ENCODE measurements at places on chromosomes 12 and 14.

DNA sequence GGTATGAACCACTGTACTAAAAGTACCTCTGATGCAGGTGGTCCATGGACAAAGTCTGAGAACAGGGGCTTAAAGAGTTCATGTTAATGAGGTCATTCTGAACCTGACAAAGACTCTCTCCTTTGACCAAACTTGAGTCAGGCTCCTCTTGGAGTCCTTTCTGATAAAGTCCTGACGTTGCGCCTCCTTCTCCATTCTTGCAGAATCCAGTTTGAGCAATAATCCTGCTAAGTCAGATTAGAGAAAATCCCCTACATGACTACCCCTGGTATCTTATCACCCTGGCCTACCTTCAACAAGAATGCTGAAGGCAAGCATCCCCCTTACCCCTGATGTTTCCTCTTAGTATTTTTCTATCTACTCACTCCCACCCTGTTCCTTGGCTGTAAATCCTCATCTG lies 46.0 kb upstream of the ISM2 start:
- DNase-seq: no peak

DNA sequence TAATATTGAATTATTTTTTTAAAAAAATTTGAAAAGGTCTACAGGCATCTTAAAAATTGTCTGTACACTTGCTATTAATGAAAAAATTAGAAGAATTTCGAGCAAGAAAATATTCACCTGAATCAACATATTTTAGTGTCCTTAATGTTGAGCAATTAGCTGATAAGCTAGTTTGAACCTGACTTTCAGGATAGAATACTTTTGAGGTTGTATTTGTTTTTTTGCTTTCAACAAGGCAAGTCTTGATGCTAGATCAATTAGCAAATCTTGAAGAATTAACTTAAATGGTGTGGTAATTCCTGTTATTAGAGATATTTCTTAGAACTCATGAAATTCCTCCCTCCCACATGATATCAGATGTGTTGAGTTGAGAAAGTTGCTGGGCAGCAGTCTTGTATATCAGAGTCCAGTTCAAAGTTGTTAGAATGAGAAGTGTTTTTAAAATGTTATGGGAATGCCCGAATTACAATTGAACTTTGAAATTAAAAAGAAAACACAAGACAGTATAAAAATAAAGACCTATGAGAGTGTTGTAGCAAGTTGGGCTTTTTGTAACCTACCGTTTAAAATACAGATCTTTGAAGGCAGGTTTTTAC lies 119.2 kb downstream of the TRMT5 start:
- no peak for DNase-seq

DNA sequence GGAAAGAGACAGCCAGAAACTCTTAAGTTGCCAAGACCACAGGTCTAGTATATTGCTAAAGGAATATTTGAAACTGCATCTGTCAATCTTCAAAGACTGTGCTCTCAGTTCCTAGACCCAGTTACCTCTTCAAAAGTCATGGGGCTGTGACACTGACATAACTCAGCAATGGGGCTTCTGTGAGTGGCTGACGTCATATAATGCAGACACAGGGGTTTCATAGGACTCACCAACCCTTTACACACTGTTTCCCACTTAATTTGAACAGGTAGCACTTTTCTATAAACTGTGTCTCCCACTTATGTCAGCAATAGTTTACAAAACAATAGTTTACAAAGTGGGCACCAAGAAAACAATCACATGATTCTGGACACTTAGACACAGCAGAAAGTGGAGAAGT lies 158.4 kb downstream of the GALC start:
- DNase-seq: no peak

DNA sequence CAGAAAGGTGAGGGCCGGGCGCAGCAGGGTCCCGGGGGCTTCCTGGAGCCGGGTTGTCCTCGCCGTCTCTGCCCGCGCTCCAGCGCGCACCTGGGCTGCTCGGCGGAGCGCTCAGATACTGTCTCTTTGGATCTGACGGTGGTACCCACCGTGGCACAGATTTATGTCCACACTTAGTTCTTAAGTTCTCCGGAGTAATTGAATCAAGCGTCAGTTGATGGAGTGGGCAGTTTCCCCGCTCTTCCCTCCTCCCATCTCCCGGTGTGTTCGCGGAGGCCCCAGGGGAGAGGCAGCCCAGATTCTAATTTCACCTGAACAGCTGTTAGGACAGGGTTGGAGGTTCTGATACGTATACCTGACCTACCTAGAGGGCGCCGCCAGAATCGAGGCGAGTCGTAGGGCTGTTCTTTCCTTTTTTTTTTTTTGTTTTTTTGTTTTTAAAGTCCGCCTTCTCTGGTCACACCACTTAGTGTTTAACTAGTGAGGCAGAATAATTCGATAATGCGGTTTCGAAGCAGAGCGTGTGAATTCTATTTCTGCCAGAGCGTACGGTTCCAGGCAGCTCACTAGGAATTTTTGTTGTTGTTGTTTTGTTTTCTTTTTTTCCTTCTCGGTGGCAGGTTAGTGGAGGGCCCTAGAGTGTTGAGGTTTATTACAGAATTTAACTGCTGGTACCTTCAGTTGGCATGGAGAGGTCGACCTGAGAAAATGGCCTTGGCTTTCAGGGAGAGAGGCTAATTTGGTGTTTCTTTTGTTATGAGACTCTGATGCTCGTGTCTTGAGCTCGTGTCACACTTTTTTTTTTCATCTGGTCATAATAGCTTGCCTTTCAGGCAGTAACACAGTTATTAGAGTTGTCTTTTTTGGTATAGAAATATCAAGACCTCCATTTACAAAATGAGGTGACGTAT lies 22.3 kb upstream of the GNS start:
- no peak for DNase-seq

DNA sequence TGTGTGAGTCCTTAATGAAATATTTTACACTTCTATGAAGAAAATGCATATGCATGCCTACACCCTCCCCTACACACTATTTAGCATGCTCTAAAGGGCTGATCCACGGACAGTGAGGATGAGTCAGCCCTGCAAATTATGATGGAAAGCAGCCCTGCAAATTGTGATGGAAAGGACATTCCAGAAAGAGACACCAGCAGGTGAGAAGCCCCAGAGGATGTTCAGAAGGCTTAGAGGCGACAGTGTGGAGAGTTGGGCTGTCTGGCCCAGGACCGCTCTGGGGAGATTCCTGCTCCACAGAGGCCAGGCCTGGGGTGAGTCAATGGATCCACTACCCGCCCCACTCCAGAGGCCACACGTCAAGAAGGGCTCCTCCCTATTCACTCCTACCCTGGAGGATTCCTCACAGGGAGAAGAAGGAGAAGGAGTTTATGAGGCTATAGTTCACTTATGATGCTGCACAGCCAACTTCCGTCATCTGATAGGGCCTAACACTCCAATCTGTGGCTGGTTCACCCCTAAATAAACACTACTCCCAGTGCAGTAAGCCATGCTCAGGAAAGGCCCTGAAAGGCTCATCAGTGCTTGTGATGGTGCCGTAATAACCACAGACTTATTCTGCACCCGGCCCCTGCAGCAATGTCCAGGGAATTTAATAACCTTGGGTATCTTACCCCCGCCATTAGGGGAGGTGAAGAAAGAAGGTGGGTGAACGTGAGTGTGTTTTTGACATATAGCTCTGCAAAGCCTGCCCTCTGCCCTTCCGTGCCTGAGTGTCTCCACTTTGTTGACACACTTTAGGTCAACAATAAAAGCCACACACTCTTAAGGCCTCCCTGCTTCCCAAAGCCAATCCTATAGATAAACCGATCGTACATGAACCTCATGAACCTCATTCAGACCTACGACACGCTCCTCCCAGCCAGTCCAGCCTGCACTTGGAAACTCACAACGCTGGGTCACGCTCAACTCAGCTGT lies 46.4 kb downstream of the CLMN start:
- DNase-seq: no peak
